ENCODE measurements at places on chromosomes 5 and 9.

DNA sequence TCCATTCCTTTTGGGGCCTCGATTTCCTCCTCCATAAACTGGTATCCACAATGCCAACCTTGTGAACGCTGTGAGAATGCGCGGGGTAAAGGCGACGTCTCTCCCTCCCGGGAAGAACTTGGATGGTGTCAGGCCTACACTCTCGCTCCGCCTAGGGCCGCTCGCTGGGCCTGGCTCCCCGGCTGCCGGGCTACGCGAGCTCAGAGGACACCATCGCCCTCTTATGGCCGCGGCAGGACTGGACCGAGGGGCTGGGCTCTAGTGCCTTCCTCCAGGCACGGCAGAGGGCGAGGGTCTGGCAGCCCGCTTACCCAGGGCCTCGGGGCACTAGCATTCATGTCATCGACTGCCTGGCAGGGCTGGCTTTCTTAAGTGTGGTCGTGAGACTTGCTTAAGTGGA is 1.3 kb upstream of the EXOSC2 start:
- DNase-seq, result no peak

GRCh38 chr5:12125895-12126294 is 221.6 kb upstream of the CTNND2 start:
- DNase-seq, result no peak

DNA sequence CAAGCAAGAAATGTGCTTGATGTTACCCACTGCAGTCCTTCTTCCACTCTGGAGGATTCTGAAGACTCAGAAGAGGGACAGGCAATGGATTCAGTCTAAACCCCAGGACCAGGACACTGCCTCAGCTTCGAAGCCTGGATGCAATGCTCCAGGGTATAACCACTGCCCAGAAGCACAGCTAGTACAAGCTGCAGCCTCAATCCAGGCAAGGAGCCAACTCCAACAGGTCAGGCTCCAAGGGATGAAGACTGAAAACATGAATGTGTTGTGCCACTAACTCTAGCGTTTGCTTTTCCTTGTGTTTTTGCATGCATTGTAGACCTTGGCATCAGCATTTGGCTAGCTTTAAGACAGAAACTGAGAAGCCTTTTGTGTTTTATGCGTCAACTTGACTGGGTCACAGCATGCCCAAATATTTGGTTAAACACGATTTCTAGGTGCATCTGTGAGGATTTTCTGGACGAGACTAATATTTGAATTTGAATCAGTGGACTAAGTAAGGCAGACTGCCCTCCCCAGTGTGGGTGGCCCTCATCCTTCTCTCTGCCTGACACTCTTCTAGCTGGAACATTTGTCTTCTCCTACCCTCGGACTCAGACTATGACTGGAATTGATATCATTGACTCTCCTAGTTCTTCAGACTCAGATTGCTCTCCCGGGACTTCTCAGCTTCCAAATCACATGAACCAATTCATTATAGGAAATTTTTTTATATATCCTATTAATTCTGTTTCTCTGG is 20.5 kb upstream of the GPX3 start:
- DNase-seq, result no peak

GRCh38 chr5:56309262-56309826 is 76.2 kb upstream of the ANKRD55 start:
- DNase-seq, result no peak

- DNase-seq, result no peak
These were observed 142.8 kb downstream of the NSG2 start for GRCh38 chr5:174188295-174188694.

DNA sequence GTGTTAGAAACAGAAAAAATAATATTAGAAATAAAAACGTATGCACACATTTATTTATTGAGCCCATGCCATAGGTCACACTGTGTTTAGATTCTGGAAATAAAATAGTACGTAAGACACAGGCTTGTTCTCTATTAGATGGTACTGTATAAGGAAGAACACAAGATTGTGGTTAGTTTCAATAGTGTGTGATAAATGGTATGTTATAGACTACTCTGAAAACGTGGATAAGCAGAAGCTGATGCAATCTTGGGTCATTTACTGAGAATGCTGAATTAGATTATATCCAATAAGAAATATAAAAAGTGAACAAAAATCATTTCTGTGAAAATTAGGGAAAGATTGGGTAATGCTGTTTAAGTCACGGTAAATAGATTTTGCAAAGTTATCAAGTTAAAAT is 1456.4 kb upstream of the ACO1 start:
- no peak for DNase-seq

DNA sequence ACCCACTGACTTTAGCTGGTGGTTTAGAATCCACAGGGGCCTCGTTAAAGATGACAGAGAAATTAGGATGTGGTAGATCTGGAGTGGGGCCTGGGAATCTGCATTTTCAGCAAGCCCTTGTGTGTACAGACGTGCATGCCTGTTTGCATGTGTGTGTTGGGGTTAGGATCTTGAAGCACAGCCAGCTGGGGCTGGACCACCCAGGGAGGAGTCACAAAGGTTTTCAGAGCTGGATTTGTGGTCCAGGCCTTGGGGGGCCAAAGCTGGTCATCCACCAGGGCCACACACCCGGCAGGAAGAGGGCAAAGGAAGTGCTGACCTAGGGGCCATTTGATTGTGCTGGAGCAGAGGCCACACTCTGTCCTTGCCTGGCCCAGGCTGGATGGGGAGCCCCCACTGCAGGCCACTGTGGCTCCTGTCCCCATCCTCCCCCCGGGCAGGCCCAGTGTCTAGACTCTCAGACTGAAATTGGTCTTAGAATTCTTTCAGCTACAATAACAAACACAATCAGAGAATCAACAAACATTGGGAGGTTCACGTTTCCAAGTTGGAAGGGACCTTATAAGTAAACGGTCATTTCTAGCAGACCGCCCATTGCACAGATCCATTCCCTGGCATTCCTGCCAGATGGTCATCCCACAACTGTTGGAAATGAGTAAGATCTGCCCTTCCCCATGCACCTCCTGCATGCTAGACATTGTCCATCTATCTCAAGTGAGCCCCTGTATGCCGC is 10.3 kb downstream of the CDX1 start:
- no peak for DNase-seq
